ENCODE measurements at places on chromosomes 11 and 22. TPM values are rescaled to one million over a fixed set of nuclear protein-coding genes. Genes with fewer than 3 reads are reported as not detected.

The UBQLN3 gene
- not detected for total RNA-seq

The CD3E gene
- 0.63 TPM for total RNA-seq

DNA sequence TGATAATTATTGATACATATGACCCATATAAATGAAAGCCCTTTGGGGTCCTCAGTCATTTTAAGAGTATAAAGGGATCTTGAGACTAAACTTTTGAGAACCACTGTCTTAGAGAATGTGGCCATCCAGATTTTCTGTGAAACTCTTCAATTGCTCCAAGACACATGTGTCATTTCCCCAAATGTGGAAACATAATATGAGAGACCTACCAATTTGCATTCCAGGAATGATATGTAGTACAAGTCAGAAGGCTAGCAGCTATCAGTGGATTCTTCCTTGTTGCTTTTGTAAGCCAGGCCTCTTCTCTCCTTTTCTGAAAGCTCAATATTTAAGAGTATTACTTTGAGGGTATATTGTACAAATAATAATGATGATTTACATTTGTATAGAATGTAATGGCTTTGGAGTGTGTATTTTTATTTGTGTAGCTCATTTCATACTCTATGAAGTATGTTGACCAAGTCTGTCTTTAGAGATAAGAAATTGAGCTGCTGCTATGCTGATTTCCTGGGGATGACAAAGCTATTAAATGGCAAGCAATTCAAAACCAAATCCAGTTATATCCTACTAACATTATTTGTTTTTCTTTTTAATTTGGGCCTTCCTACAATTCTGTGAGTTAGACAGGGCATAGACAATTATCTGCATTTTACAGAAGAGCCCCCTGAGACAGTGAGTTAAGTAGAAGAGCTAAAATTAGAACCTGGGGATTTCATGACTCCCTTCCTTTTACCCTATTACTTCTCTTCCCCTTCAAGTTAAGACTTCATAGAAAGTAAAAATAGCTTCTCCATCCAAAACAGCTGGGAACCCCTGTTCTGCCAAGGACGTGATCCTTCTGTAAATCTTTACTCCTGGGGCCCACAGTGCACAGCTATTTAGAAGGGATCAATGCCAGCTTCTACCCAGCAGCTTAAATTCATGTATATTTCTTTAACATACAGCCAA is 131.9 kb downstream of the WNT11 start:
- DNase-seq: no peak

- DNase-seq: no peak
These were observed 8.0 kb upstream of the CAVIN3 start for GRCh38 chr11:6328321-6328720.

The MS4A8 gene
- 0.23 TPM for total RNA-seq

- no peak for DNase-seq
These were observed 208.4 kb downstream of the MAML2 start for GRCh38 chr11:96134602-96135001.

GRCh38 chr11:76107971-76108370 is 98.3 kb downstream of the WNT11 start:
- DNase-seq: no peak

The MUC15 gene
- not detected for total RNA-seq

- DNase-seq: peak; percentile 98
These were observed at the start of gene TRIM68 for GRCh38 chr11:4607781-4608666. Gene TRIM68, minus strand, starts transcription at chr11:4608231. Its CDS starts 2,727 bp downstream, at chr11:4605504.

DNA sequence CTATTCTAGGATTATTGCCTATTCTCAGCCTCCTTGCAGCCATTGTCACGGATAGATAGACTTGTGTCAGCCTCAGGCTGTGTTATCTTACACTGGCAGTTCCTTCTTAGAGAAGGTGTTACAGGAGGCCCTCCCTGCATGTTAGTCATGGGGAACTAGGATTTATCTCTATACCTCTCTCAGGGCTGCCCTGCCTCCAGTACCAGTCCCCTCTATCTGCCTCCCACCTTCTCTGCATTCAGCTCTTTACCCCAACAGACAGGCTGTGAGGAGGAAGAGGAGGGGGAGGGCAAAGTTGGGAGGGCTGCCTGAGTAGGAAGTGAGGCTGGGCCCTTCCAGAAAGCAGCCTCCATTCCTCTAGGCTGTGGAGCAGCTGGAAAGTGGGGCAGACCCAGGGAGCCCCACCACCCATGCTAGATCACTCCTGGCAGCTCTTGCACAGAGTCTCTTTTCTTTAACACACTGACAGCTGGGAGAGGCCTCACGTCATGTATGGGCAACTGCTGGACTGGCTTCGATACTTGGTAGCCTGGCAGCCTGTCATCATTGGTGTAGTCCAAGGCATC is 2.9 kb upstream of the IL18BP start:
- DNase-seq: no peak

GRCh38 chr11:13042873-13043342 is 33.8 kb downstream of the RASSF10 start:
- DNase-seq: no peak

- DNase-seq: no peak
These were observed 55.2 kb downstream of the NECTIN1 start for GRCh38 chr11:119673759-119674336.

DNA sequence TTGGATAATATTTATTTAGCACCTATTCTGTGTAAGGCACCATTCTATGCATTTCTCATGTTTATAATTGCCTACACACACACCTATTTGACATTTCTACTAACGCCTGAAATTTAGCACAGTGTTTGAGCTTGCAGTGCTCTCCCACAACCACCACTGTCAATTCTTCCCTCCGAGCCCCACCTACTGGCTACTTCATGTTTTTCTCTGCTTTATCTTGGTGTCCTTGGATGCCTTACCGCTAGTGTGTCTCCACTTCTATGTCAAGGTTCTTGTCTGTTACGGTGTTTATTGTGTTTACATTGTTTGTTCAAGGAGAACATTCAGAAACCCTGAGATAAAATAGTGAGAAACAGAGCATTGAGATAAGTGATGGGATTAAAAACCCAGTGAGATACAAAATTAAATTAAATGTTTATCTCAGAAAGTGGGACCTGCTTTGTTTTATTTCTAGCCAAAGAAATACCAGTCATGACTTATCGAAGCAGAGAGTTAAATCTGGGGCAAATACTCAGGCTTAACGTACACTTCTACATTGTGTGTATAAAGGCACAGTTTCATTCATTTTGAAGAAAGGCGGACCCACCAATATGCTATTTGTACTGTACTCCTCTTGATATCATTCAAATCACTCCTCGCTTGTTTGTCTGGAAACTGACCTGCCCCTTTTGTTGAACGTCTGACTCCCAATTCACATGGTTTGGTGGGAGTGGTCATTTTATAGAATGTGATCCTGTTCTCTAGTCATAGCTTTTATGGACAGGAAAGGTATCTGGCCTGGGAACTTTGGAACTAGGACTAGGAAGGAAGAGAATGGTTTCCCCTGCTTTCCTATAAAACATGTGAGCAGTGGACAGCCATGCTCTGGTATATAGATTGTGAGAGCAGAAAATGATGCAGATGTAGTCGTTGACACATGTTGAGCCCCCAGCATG is 39.2 kb upstream of the SLC36A4 start:
- no peak for DNase-seq

GRCh38 chr22:26197425-26197824 is 28.2 kb downstream of the SEZ6L start:
- no peak for DNase-seq

The NDUFC2 gene
- total RNA-seq: 259 TPM

The TMEM80 gene
- total RNA-seq: 5.9 TPM

GRCh38 chr11:112410325-112410724 is 149.7 kb upstream of the PLET1 start:
- no peak for DNase-seq

DNA sequence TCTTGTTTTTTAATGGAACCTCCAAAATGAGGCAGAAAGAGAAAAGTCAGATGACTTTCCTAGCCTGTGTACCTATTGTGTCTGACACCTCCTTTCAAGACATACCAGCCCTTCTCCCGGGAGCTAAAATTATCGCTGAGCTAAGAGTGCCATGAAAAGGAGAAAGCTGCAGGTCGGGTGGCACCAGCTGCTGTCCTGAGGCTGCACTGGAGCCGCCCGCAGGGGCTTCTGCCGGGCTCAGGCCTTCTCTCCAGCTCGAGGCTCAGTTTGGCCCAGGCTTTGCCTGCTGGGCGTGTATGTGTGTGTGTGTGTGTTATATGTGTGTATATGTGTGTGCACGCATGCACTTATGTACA is 27.7 kb upstream of the RAB1B start:
- no peak for DNase-seq

DNA sequence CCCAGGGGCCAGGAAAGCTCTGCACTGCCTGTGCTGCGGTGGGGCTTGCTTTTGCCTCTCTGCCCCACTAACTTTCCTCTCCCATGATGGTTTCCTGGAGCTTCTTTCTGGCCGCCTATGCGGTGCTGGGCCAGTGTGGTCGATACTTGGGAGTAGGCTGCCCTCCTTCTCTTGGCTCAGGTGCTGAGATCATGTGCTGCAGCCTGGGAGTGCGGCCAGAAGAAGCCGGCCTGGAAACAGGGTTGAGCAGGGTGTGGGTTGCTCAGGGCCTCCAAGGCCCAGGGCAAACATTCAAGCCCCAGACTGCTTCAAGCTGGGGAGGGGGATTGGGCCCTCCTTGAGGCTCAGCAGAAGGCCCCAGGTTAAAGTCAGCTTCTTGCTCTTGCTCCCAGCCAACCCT is 125.0 kb downstream of the NTM start:
- DNase-seq: peak; percentile 71

DNA sequence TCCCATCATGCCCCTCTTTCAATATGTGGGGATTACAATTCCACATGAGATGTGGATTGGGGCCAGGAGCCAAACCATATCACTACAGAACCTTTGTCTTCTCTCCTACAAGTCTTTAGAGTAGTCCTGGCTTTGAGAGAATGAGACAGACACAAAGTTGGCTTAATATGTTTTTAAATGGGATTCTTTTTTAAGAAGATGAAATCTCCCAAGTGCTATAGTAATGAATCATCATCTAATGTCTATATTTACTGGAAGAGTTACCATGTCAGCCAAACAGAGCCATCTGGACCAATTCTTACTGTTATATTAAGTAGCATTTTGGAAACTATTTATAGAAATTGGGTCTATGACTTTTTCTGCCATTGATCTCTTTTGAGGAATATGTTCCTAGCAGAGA is 38.1 kb upstream of the CARD18 start:
- DNase-seq: no peak

The SERPIND1 gene
- not detected for total RNA-seq

The OR8A1 gene
- total RNA-seq: not detected

The CYP2R1 gene
- total RNA-seq: 7.4 TPM

The GP1BB gene
- not detected for total RNA-seq

The CTTN gene
- 108 TPM for total RNA-seq

DNA sequence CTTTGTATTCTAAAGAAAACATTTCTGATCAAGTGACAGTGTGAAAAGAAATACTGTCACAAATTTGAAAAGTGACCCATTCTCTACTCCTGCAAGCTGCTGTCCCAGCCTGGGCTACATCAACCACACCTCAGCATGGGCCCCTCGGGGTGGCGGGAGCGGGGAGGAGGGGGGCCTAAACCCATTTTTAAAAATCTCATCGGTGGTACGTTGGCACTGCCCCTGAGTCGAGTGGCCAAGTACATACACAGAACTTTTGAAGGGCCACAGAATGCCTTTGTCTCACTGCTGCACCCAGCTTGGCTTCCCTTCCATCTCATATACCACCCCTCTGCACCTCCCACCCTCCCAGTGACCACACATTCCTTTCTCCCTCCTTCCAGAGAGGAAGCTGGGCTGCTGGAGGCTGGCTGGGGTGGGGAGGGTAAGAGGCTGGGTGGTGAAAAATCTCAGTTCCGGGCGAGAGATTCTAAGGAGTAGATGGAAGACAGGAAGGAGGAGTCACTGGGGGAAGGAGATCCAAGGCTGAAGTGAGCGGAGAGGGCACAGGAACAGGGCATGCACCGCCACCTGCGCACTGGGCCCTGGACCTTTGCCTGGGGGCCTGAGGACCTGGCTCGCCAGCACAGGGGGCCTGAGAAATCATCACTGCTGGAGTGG is 21.1 kb downstream of the FXYD6 start:
- no peak for DNase-seq

GRCh38 chr22:38222797-38223119 is 21.0 kb downstream of the MAFF start:
- no peak for DNase-seq

DNA sequence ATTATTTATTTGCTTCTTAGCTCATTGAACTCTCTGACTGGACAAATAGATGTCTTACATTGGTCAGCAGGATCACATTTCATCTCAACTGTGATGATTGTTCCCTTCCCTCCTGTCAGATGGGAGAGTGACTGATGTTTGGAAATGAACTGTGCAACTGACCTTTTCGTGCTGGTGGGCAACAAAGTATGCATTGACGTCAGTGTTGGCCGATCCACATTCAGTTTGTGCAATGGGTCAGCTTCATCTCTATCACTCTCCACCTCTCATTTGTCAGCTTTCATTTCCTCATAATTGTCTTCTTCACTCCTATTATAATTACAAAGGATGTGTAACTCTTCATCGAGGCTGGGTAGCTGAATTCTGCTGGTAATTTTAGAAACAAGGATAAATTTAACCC is 71.3 kb downstream of the PPP2R1B start:
- peak; percentile 45 for DNase-seq

The SERHL2 gene
- total RNA-seq: 0.82 TPM

GRCh38 chr11:62976109-62976508 is 8.7 kb downstream of the SLC22A6 start:
- DNase-seq: no peak

DNA sequence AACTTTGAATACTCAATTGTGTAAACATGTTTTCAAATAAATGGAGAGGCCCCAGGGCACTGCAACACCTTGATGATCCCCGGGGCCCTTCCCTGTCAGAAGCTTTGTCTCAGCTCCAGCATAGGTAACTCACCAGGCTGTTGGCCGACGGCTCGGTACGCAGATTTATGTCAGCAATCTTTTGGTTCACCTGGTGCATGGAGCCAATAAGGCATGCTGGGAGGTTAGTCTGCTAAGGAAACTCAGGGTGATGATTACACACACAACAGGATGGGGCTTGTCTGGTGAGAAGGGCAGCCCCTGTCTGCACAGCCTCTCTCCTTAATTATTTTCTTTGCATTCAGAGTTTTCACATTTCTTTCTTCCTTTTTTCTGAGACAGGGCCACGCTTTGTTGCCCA is 10.8 kb downstream of the FAM227A start:
- no peak for DNase-seq
